ENCODE measurements at places on chromosomes 1 and 21.

DNA sequence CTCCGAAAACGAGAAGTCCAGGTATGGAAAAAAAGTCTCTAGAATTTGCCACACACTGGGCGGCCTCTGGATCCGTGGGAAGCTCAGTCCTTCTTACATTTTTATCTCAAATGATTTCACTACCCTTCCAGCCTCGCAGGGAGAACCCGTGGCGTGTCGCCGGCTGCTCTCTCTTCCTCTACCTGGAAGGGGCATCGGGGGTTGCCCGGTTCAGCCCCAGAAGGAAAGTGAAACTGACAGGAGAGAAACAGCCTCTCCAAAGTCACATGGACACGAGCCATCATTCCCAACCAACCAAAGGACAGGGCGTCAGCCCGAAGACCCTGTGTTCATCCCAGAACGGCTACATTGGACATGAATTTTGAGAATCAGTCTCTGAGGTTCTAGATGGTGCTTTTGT, 182.5 kb downstream of the ADSS2 start:
- no peak for DNase-seq

GRCh38 chr21:46325073-46325912, 1.3 kb downstream of the PCNT start:
- peak; percentile 14 for DNase-seq

DNA sequence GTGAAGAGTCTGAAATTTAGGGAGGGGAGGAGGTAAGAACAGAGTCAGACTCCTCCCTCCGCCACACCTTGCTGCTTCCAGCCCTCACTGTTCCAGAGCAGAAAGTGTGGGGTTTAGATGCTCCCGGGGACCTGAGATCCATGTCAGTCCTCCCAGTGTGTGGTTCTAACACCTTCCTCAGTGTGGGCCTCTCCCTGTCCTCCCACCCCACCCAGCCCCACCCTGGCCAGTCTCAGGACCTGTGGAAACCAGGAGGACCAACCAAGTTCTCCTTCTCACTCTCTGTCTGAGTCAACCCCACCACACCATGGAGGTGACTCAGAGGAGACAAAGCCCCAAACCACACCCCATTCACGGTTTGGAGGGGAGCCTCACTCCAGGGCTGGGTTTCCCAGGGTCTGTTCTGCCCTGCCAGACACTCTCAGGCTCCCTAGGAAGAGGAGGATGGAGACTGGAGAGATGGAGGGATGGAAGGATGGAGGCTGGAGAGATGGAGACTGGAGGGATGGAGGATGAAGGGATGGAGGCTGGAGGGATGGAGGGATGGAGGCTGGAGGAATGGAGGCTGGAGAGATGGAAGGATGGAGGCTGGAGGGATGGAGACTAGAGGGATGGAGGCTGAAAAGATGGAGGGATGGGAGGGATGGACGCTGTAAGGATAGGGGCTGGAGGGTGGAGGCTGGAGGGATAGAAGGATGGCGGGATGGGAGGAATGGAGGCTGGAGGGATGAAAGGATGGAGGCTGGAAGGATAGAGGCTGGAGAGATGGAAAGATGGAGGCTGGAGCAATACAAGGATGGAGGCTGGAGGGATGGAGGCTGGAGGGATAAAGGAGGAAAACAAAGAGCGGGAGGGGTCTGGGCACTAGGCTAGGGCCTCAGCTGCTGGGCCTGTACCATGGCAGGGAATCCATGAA, 100.9 kb upstream of the RUNX3 start:
- DNase-seq = peak; percentile 42

GRCh38 chr1:169892927-169893644, 610 bp downstream of the SCYL3 start:
- DNase-seq = no peak

- no peak for DNase-seq
These were observed 156.5 kb downstream of the HLX start for GRCh38 chr1:221035662-221036153.

GRCh38 chr1:232988572-232989040, 38.2 kb downstream of the NTPCR start:
- no peak for DNase-seq

GRCh38 chr1:90943966-90944365, 77.9 kb downstream of the ZNF644 start:
- no peak for DNase-seq

DNA sequence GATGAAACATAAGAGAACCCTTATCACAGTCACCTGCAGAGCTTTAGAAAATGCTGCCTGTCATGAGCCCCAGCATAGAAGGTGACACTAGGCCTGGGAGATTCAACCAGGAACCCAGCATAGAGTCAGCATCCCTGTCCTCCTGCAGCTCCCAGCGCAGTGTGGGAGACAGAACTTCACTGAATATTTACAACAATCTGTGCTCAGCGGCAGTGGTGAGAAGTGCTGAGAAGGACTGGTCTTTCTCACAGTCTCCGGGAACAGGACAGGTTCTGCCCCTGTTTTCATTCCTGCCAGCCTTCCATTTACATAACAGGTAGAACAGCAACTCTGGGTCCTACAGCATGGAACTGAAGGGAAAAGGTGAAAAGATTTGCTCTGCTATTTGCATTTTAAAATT, 83.5 kb upstream of the GADD45A start:
- DNase-seq = no peak

DNA sequence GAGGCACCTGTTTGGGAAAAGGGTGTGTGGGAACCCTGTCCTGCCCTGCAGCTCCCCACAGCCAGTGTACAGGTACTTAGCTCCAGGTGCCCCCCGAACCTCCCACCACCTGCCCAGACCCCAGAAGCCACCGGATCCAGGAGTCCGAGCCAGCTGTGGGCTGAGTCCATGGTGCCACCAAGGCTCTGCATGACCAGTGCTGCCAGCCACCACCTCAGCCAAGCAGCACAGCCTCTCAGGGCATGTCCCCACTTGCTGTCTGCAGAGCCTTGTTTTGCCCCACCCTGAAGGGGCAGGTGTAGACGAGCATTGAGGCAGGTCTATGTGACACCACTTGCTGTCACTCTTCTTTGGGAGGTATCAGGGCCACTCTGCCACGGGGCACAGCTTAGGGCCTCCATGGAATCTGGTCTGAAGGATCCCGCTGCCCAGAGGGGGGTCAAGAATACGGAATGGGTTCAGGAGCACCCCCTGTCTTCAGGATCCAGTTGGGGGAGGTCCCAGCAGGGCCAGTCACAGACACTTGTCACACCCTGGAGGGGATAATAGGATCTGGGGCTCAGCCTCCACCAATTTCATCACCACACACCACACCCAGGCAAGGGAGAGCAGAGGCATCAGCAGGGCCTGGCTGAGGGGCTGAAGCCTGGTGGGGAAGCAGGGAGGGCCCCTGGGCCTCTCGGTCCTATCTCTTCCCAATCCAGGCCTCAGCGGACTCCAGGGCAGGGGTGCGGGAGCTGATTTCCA, 27.7 kb downstream of the ARHGEF19 start:
- no peak for DNase-seq

GRCh38 chr1:2136386-2137235, 58.0 kb downstream of the FAAP20 start:
- DNase-seq = no peak

DNA sequence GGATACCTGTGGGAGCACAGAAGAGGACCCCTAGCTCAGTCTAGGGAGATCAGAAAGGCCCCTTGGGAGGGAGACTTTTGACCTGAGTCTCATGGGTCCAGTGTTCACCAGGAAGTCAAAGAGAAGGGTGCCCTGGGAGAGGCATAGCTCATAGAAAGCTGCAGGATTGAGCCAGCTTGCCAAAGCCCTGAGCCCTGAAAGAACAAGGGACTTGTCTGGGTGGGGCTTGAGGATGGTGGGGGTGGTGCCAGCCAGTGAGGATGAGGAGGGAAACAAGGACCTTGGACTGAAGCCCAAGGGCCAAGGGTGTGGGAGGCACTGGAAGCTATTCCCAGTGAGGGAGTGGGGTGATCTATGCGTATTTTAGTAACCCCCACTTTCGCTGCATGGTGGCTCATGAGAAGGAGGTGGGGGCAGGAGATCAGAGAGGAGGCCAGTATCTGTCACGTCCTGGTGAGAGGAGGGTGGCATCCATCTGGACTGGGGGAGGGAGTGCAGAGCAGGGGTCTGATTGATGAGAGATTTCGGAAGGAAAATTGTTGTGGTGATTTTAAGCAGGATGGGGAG, 28.4 kb downstream of the DMBX1 start:
- no peak for DNase-seq

GRCh38 chr1:167135281-167135840, 41.5 kb downstream of the STYXL2 start:
- DNase-seq = no peak

GRCh38 chr1:224615861-224616755, at the start of gene CNIH3:
Gene CNIH3 (plus strand): TSS chr1:224616317. CDS start chr1:224617175, 858 bp downstream.
- DNase-seq = peak; percentile 12

DNA sequence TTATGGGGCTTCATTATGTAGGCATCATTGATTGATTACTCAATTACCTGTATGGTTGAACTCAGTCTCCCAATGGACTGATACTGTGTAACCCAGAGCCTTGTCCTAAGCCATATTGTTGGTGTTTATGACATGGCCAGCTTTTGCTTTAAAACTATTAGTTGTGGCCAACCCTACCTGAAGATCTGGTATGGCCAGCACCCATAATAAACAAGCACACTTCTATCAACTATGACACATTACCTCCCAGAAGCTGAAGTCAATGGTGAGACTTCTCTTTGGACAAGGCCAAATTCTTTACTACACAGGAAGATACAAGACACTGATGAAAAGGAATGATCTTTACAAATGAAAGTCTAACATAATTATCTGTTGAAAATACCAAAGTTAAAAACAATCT, 28.8 kb downstream of the MAN1A2 start:
- no peak for DNase-seq

GRCh38 chr1:76239470-76239918, 164.9 kb downstream of the ST6GALNAC3 start:
- no peak for DNase-seq

- no peak for DNase-seq
These were observed 1.3 kb upstream of the SPATA21 start for GRCh38 chr1:16438516-16438915.

- DNase-seq = no peak
These were observed 993.0 kb upstream of the PRMT6 start for GRCh38 chr1:106063510-106063909.

DNA sequence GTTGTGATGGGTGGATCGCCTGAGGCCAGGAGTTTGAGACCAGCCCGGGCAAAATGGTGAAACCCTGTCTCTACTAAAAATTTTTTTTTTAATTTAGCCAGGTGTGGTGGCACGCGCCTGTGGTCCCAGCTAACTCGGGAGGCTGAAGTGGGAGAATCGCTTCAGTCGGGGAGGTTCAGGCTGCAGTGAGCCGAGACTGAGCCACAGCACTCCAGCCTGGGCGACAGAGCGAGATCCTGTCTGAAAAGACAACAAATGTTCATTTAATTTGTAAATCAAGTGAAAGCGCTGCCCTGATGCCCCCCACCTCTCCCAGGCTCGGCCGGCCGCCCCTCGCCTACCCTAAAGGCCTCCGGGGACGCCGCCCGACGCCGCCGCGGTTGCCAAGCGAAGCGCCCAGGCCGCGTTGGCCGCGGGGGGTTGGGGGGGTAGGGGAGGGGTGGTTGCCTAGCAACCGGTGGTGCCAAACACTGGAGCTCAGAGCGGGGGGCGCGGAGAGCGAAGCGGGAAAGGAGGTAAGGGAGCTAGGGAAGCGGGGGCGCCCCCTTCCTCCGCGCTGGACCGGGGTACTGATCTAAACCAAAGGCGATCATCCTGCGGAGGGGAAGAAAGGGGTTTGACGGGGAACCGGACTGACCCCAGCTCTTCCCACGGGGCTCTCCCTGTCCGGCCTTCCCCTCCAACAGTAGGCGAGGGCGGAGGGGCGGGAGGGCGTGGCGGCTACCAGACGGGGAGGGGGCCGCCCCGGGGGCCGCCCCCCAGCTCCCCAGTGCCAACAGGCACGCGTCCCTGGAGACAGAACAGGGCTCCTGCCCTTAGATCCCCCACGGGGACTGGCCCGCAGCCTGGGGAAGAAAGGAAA, at the start of gene TEKT2:
Gene TEKT2 (plus strand): TSS at position 460 of the 862 bp plus-strand sequence. CDS start 828 bp downstream, outside the sequence.
- no peak for DNase-seq

GRCh38 chr1:61081686-61082310, 563 bp upstream of the NFIA start:
- peak; percentile 37 for DNase-seq

DNA sequence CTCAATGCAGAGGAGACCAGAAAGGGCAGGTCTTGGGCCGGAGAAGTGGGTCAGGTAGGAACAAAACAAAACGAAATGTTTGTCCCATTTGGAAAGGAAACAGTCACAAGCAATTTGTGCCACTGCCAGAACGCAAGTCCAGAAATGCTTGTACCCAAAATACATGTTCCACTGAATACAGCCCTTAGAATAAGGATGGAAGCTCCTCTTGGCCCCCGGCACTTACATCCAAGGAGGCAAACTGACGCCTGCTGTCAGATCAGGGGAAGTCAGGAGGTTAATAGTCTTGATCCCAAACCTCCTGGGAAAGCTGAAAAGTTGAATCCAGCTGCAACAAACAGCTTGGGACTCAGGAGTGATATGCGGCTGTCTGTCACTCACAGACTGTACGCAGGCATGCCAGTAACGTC, 75.9 kb upstream of the GALNT2 start:
- no peak for DNase-seq

- peak; percentile 76 for DNase-seq
These were observed 2.5 kb upstream of the METTL25B start for GRCh38 chr1:156725683-156726280.

DNA sequence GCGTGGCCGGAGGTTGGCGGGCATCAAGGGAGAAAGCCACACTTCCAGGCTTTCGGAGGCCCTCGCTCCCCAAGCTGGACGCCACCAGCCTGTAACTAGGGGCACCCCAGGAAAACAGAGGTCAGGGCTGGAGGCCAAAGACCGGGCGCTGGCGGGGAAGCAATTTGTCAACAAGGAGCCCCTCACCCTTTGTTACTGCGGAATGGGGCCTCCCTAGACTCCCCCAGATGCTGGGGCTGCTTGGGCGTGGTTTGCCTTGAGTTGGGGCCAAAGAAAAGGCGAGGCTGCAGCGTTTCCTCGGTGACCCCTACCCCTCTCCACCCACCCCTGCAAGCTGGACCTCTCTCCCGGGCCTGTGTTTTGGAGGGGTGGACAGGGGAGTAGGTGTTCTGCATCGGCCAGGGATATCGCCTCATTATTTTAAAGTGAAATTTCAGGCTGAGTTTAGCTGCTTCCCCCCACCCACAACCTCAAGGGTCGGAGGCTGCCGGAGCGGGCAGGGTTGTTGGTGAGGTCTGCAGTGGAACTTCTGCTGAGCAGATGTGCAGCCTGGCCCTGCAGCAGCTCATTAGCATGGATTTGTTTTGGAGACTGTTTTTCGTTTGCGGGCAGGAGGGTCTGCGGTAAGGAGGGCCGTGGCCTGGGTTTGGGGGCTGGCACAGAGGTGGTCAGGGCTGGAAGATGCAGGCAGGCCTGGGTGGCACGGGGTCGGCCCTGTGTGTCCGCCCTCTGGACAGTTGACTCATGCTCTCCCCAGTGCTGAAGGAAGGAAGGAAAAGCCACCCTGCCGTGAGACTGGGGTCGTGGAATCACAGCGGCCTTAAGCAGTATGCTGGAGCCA, 1.5 kb downstream of the NBL1 start:
- no peak for DNase-seq

- no peak for DNase-seq
These were observed 108.3 kb upstream of the USH2A start for GRCh38 chr1:216531263-216532239.

GRCh38 chr1:21836010-21836409, 23.9 kb downstream of the LDLRAD2 start:
- no peak for DNase-seq

- no peak for DNase-seq
These were observed 33.1 kb downstream of the LRRC71 start for GRCh38 chr1:156953571-156953970.

GRCh38 chr1:16926491-16927073, 4.9 kb downstream of the CROCC start:
- DNase-seq = no peak

- DNase-seq = no peak
These were observed 48.6 kb downstream of the PRKACB start for GRCh38 chr1:84192681-84193080.

Measured in T-cell (primary cell).